Activated CD4-positive, alpha-beta memory T cell treated with anti-CD3 and anti-CD28 coated beads for 36 hours (primary cell): ENCODE measurements at places on chromosomes 1 and 21.

GRCh38 chr1:173297798-173298391 lies 90.8 kb upstream of the TNFSF4 start:
- DNase-seq, result peak; percentile 69

DNA sequence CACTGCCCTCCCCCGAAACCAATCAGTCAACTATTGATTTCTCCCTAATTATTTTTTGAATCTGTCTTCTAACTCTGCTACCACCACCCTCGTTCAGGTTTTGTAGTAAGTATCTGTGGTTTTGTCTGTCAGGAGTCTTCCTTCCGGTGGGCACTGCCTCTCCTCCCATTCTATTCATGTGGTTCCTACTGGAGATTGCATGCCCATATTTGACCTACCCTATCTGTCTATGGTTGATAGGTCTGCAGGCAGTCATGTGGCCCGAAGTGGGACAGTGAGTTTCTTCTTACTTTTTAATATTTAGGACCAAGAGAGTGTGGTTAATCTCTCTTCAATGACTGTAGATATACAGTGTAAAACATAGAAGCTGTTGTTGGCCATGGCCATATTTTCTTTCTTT lies 17.8 kb upstream of the MAST2 start:
- DNase-seq, result peak; percentile 53

GRCh38 chr1:179127163-179127895 lies 45.5 kb downstream of the TOR3A start:
- DNase-seq, result no peak

- no peak for DNase-seq
Observed at GRCh38 chr1:116794804-116795481, 40.7 kb downstream of the CD2 start.

- DNase-seq, result peak; percentile 61
Observed at GRCh38 chr1:200226268-200226968, 183.4 kb downstream of the ZNF281 start.

DNA sequence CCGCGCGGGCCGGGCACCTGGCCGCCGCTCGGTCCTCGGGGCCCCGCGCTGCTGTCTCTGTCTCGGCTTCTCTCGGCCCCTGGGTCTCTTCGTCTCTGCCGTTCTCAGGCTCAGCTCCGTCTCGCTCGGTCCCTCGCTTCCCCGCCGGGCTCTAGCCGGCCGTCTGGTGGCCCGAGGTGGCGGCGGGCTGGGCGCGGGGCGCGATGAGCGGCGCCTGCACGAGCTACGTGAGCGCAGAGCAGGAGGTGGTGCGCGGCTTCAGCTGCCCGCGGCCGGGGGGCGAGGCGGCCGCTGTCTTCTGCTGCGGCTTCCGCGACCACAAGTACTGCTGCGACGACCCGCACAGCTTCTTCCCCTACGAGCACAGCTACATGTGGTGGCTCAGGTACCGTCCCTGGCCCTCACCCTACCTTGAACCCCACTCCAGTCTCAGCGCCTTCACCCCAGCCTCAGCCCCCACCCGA lies 355 bp downstream of the SHISAL2A start:
- DNase-seq, result peak; percentile 50

GRCh38 chr1:77228836-77229235 lies 9.6 kb upstream of the PIGK start:
- DNase-seq, result no peak

GRCh38 chr1:11693024-11693590 lies 1.6 kb downstream of the DRAXIN start:
- peak; percentile 70 for DNase-seq

- no peak for DNase-seq
Observed at GRCh38 chr1:157540160-157540748, 12.1 kb downstream of the FCRL5 start.

GRCh38 chr1:15153842-15154479 lies 414 bp downstream of the TMEM51 start:
- DNase-seq, result peak; percentile 52

GRCh38 chr1:210801501-210801900 lies 332.4 kb downstream of the KCNH1 start:
- no peak for DNase-seq

DNA sequence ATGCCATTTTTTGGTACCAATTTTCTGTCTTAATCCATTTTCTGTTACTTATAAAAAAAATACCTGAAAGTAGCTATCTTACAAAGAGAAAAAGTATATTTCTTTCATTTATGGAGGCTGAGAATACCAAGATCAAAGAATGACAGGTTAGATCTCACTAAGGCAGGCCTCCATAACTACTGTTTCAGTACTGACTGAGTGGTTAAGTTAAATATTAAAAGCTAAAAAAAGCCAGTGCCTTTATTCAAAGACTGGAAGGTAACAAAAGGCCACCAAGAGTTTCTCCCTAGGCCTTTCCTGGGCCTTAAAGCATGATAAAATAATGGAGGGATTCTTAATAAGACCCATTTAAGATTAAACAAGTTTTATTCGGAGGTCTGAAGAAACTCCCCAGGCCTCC lies 687.7 kb upstream of the ADGRL4 start:
- no peak for DNase-seq

- DNase-seq, result peak; percentile 54
Observed at GRCh38 chr21:17925000-17925610, 105.9 kb upstream of the C21orf91 start.

- no peak for DNase-seq
Observed at GRCh38 chr21:24224422-24224821, 1382.9 kb downstream of the MRPL39 start.

DNA sequence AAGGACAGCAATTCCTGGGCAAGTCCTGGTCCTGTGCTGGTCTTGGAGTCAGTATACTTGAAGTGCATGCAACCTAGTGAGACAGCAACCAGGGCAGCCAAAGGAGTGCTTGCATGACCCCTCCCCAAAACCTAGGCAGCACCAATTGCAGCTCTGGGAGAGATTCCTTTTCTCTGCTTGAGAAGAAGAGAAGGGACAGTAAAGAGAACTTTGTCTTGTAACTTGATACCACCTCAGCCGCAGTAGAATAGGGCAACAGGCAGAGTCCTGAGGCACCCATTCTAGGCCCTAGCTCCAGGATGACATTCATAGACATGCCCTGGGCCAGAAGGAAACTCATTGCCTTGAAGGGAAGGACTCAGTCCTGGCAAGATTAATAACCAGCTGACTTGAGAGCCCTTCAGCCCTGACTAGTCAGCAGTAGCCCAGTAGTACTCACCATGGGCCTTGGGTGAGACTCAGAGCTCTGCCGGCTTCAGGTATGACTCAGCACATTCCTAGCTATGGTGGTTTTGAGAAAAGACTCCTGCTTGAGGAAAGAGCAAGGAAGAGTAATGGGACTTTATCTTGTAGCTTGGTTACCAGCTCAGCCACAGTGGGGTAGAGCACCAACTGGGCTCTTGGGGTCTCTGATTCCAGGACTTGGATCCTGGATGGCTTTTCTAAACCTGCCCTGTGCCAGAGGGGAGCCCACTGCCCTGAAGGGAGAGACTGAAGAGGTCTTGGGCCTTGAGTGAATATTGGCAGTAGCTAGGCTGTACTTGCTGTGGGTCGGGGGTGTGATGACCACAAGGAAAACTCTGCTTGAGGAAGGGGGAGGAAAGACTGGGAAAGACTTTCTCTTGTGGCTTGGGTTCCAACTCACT lies 51.7 kb upstream of the ACADM start:
- no peak for DNase-seq

DNA sequence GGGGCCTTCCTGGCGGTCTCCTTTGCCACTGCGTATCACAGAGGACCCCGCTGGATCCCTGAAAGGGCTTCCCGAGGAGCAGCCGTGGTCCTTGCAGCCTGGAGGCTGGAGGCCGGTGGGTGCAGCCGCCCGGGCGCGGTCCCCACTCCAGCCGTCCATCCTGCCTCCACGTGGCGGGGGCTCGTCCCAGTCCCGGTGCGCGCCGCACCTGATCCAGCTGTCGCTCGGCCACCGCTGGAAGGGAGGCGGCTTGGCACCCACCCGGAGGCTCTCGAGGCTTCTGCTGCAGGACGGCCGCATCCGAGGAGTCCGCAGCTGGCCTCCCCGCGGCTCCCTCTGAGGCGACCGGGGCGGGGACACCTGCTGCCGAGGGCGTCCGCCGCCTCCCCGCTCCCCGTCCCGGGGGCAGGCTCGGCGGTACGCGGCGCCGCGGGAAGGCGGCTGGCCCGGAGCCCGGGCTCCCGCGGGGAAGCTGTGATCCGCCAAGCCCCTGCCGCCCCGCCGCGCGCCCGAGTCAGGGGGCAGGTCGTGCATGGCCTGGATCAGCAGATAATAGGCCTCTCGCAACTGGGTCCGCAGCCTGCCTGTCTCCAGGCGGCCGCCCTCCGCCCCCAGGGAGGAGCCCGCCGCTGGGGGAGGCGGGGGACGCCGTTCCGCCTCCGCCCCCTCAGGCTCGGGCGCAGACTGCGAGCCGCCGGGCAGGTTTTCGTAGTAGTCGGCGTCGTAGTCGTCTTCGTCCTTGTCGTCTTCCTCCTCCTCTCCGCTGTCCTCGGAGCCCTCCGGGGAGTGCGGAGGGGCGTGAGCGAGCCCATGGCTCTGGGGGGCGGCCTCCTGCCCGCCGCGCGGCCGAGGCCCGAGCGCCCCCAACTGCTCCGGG lies at the start of gene SYDE2:
Gene SYDE2 (minus strand): TSS at position 554 of the 877 bp plus-strand sequence. CDS start 20 bp downstream, at position 534.
- peak; percentile 76 for DNase-seq
